Fibroblast of skin of right quadriceps (primary cell): ENCODE measurements at places on chromosomes 1 and 21.

DNA sequence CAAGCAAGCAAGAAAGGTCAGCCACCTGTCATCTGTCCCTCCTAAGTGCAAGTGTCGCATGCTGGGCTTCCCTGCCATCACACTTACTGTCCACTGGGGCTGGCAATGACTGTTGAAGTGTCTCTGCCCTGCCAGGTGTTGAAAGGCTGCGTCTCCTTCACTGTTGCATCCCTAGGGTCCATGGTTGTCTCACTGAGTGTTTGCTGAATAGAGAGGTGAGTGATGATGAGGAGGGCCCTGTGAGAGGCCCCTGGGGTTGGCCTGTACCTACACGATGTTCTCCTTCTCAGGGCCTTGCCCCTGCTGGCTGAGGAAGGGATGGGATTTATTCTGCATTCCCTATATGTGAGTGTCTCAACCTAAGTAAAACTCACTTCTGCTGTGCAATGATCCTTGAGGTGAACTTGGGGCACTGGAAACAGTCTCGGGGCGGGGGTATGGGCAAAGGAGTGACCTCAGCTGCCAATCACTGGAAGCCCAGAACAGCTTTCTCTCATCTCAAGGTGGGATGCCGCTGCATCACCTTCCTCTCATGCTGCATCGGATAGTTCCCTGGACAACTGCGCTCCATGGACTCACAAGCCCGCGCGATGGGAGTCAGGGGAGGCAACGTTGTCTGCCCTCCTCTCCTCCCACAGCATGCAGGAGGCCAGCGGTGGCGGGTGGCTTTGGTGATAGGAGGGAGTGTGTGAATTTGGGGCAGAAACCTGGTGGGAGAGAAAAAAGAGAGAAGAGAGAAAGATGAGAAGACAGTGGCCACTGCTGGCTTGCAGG, 35.8 kb upstream of the SOX13 start:
- DNase-seq: no peak

DNA sequence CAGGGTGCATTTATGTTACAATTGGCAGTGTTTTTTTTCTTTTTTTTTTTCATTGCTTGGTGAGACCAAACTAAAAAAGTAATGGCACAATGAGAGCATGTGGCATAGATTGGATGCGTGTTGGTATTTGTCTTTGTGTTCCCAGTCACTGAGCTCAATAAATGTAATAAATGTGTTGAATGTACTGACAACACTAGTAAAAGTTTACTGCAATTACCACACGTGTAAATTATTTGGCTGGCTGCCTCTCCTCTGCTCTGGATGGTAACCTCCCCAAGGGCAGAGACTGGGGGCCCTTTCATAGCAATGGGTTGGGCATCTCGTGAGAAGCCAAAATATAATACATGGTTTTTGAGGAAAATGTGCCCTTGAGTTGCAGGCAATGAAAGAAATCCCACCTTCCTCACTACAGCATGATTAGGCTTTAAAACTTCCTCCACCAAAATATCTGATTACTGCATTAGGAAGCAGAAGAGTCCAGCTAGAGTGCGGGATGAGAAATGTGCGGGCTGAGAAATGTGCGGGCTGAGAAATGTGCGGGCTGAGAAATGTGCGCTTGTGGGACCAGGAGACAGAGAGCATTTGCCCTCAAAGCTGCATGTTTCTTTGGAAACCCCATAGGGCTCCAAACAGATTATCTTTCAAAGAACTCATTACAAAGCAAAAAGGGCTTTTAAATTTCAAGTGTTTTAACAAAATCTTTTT, 58.5 kb downstream of the CDC7 start:
- no peak for DNase-seq

DNA sequence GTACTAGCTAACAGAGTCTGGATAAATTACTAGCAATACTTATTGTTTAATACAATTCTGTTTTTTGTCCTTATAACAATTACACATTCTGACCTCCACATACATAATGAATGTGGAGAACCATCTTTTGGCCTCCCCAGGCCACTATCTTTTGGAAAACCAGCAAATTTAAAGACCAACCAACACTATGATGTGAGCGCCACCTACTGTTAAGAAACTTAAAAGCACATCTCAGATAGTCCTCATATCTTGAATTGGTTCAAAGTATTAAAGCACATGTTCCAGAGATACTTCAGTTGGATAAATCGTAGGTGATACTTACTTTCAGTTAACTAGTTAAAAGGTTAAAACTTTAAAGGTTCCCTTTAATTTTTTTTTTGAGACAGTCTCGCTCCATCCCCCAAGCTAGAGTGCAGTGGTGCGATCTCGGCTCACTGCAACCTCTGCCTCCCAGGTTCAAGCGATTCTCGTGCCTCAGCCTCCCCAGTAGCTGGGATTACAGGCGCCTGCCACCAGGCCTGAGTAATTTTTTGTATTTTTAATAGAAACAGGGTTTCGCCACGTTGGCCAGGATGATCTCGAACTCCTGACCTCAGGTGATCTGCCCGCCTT, 29.3 kb upstream of the USP1 start:
- DNase-seq: peak; percentile 56

- no peak for DNase-seq
Measured at GRCh38 chr1:20115479-20115878, 3.9 kb downstream of the PLA2G2D start.

GRCh38 chr1:156643778-156644092, 1.8 kb downstream of the BCAN start:
- no peak for DNase-seq

- no peak for DNase-seq
Measured at GRCh38 chr1:90204780-90205179, 209.9 kb downstream of the ZNF326 start.

DNA sequence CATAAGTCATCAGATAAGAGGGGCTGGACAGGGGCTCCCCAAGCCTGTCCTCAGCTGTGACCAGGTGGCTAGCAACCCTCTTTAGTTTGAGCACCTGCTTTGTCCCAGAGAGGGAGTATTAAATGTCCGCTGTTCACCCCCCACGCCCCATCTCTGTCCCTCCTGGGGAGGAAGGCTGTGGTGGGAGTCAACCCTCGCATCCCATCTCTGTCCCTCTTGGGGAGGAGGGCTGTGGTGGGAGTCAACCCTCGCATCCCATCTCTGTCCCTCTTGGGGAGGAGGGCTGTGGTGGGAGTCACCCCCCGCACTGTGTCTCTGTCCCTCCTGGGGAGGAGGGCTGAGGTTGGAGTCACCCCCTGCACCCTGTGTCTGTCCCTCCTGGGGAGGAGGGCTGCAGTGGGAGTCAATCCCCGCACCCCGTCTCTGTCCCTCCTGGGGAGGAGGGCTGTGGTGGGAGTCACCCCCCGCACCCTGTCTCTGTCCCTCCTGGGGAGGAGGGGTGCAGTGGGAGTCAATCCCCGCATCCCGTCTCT, 72.6 kb upstream of the ABCG1 start:
- no peak for DNase-seq

GRCh38 chr21:36909901-36910561, 56.4 kb downstream of the HLCS start:
- peak; percentile 99 for DNase-seq

- DNase-seq: no peak
Measured at GRCh38 chr1:172781513-172782140, 122.7 kb downstream of the FASLG start.

DNA sequence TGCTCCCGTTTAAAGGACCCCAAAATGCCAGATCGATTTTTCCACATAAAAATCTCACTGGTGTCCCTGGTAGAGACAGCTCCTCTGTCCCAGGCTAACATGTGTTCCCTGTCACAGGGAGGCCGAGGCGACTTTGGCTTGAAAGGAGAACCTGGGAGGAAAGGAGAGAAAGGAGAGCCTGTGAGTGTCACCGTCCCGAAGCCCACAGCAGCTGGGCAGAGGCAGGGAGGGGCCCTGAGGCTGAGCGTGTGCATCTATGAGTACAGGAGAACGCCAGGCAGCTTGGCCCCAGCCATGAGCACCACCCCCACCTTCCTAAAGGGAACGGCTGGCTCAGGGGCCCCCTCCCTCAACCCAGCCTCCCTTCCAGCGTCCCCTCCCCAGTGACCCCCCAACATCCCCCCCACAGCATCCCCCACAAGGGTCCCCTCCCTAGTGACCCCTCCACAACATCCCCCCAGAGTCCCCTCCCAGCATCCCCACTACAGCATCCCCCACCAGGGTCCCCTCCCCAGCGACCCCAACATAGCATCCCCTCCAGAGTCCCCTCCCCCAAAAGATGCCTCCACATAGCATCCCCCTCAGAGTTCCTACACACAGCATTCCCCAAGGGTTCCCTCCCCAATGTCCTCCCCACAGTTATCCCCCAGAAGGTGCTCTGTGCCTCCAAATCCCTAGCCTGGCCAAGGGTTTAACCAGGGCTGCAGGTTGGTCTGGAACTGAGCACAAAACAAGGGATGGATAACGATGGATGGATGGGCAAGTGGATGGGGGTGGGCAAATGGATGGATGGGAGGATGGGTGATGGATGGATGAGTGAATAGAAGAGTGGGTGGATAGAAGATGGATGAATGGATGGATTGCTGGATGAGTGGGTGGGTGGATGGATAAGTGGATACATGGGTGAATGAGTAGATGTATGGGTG, 25.1 kb downstream of the COL6A2 start:
- DNase-seq: no peak

- no peak for DNase-seq
Measured at GRCh38 chr1:116991171-116991845, 10.3 kb upstream of the CD101 start.

- DNase-seq: peak; percentile 15
Measured at GRCh38 chr1:165075725-165076370, 280.7 kb downstream of the LMX1A start.
